ENCODE measurements at places on chromosomes 1 and 21.

- DNase-seq = no peak
Observed at GRCh38 chr1:1881727-1882126, 9.2 kb downstream of the GNB1 start.

DNA sequence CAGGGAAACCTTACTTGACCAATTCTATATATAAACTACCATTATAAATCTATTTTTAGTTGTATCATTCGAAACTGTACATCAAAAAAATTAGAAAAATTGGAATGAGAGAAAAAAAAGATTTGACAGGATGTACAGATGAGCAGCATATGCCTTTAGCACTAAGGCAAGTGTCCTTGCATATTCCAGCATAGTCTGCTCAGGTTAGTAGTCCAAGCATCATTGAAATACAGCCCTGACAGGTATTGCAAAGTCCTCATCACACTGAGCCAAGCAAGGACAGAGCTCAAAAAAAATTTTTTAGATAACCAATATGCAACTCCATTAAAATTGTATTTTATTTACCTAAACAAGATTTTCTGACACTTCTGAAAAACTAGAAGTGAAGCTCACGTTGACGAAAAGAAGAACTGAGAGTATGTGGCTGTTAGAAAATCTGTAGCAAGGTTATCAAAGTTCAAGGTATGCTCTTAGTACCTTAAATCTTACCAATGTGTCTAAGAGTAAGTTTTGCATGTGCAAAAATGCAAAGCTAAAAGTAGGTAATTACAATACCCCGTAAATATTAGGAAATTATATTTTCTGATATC lies 465.6 kb upstream of the ADGRL4 start:
- DNase-seq = no peak

GRCh38 chr1:219539645-219540254 lies 73.2 kb downstream of the ZC3H11B start:
- no peak for DNase-seq

DNA sequence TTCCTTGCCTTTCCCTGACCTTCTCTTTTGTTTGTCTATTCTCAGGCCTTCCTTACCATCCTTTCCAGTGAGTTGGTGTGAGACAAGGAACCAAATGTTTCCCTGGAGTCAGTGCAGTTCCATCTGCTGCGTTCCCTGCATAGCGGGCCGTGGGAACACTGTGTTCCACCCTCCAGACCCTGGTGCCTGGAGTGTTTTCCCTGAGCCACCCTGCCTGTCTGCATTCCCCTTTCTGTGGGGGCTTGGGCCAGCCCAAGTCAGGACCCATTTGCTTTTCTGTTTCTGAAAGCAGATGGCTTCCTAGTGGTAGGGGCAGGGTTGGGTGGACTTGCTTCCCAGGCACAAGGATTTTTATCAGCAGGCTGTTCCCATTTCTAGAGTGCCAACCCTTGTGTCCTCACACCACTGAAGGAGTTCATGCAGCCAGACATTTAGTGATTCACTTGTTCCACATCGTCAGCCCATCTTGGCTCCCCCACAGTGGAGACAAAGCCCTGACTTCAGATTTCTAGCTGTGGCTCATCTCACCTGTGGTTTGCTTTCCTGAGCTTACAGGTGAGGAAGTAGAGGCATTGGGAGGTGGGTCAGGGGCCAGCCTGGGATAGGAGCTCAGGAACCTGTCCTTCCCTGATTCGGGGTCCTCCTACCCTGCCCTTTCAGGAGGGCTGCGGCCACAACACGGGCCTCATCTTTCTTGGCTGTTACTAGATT lies 14.1 kb upstream of the MYOG start:
- no peak for DNase-seq

DNA sequence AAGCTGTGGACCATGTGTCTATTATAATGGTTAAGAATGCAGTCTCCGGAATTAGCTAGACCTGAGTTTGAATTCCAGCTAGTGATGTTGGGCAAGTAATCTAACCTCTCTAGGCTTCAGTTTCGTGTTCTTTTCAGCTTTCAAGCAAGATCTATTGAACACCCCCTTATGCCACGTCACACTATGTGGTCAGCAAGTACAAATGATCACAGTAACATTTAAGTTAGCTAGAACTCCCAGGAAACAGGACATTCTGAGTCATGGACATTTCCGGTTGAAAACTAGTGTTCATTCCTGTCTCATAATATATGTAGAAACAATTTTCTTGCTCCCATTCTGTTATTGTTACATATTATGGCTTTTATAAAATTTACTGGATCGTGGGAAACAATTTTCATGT lies 34.0 kb upstream of the NHLH2 start:
- no peak for DNase-seq

DNA sequence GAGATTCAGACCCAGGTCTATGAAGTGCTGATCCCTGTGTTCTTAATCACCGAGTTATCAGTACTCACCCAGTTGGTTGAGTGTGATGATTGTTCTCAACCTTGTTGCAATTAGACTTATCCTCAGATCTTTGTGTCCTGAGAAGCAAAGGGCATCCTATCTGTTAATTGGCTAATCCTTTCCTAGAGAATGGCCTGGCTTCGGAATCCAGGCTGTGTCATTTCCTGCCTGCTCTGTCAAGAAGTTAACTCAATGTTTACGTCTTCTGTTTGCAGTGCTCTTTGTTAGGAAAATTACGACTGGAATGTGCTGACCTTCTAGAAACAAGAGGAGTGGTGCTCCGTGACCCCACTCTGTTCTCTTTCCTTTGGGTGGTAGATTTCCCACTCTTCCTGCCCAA lies 14.7 kb downstream of the GAS5 start:
- no peak for DNase-seq

- no peak for DNase-seq
Observed at GRCh38 chr1:6003568-6004411, 11.6 kb upstream of the NPHP4 start.

- no peak for DNase-seq
Observed at GRCh38 chr21:39441502-39442475, 3.8 kb downstream of the LCA5L start.

All from T-helper 2 cell (primary cell).